ENCODE measurements at places on chromosomes 12 and 14.

DNA sequence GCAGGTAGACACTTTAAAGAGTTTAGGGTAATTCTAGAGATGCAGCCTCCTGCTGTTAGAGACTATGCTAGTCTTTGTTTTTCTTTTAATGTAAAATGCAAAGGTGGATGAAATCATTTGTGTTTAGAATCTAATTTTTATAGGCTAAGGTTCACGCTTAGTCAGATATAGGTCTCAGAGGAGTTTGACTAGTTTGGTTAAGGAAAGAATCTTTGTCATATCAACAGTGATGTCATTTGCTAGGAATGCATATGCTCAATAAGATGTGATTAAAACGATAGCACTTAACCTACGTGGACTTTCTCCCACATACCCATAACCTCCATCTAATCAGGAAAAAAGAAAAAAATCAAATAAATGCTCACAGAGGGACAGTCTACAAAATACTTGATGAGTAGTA lies 859.3 kb upstream of the ATXN7L3B start:
- DNase-seq: no peak

- DNase-seq: no peak
Observed at GRCh38 chr14:59308673-59309072, 120.2 kb downstream of the DAAM1 start.

DNA sequence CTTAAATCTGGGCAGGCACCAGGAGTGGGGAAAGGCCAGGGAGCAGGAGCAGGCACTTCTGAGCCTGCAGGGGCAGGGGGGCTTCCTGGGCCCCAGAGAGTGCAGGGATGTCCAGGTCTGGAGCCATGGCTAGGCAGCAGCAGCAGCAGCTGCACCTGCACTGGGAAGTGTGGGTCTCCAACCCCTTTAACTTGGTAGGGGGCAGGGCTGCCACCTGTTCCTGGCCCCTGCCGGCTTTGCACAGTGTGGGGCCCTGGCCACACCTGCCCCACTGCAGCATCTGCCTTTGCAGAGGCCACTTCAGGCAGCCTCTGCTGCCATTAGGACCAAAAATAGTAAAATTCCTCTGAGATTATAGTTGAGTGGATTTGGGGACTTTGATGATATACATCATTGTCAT lies 138.5 kb downstream of the SLC16A7 start:
- no peak for DNase-seq

DNA sequence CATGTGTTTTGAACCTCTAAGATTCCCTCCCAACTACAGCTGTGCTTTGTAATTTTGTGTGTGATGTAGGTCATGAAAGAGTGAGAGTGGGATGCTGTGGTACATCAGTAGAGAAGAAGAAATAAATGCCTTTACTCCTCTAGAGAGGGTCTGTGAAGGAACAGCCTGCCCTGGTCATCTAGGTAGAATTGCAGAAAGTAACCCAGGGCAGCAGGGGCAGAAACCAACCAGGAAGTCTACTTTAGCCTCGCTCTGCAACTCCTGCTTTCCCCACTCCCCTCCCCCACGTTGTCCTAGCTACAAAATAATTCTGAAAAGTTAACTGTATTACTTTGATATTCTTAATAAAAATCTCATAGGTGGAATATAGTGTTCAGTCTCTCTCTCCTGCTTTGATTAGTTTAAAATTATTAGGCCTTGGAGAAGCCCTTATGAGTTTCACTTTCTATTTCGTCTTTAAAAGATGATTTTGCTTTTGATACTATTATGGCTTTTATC lies 7.5 kb downstream of the TBK1 start:
- DNase-seq: no peak

DNA sequence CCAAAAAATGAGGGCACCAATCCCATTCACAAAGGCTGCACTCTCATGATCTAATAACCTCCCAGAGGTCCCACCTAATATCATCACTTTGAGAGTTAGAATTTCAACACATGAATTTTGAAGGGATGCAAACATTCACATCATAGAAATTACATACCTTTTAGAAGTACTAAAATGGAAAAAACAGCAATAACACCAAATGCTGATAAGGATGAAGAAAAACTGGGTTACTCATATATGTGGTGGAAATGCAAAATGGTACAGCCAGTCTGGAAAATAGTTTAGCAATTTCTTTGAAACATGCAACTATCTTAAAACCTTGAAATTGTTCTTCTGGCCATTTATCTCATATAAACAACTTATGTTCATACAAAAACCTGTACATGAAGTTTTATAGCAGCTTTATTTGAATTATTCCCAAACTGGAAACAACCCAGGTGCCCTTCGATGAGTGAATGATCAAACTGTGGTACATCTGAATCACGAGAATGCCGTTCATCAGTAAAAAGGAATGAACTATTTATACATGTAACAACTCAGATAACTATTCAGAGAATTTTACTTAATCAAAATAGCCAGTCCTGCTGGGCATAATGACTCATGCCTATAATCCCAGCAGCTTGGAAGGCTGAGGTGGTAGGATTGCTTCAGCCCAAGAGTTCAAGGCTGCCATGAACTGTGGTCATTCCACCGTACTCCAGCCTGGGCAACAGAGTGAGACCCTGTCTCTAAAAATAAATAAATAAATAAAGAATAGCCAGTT lies 109.4 kb upstream of the SSTR1 start:
- DNase-seq: no peak

DNA sequence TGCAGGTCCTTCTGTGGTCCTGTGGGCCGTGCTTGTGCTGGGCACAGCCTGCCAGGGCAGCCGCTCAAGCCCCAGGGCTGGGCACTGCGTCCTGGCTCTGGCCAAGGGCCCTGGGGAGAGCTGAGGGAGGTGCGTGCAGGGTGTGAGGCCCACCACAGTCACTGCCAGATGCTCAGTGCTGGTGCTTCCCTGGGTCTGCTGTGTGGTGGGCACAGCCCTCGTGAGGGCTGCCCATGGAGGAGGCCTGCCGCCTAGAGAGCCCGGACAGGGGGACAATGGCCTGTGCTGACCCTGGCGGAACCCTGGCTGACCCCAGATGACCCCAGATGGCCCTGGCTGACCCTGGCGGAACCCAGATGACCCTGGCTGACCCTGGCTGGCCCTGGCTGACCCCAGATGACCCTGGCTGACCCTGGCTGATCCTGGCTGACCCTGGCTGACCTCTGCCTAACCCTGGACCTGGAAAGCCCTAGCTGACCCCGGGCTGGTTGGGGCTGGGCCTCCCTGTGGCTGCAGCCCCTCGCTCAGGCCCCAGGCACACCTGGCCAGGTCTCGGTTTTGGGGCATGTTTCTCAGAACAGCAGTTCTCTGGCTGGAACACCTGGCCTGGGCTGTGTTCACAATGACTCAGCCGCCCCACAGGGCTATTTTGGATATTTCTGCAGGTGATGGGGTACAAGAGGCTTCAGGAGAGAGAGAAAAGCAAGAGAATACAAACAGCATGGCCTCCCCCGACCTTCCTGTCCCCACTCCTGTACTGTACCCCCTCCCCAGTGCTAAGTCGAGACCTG lies 55.4 kb downstream of the TMEM121 start:
- no peak for DNase-seq

DNA sequence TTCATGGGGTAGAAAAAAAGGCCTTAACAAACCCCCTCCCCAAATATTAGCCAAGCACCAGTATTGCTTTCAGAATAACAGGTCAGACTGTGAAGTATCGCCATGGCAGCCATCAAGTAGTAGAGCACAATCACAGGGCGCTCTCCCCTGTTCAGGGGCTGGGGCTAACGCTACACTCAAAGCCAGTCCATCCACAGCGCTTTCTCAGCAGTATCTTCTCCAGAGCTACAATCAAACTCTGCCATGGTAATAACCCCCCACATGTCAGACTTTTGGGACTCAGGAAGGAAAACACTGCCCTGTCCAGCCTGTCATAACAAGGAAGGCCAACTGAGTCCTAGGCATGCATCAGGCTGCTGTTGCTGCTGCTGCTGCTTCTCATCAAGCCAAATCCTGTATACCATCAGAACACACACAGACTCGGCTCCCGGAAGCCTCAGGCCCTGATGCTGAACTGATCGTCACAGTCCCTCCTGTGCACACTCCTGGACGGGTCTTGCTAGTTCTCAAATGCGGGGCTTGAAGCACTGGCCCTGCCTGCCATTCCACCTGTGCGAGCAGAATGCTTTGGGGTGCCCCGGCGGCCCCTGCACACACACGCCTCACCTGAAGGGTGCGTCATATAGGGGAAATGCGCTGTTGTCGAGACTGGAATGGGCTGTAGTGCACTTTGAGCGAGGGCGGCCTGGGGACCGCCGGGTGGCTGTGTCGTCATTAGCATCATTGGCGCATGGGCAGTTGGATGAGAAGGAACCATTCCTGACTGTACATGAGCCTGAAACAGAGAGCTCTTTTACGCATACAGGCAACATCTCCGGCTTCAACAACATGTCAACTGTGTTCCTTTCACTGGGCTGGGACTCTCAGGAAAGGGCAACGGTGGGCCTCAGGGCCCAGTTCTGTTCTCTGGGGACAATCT lies 47.6 kb downstream of the SH2B3 start:
- no peak for DNase-seq

- peak; percentile 20 for DNase-seq
Observed at GRCh38 chr12:43551279-43551970, 578 bp downstream of the ADAMTS20 start.

- DNase-seq: no peak
Observed at GRCh38 chr12:27052176-27052575, 29.8 kb downstream of the MED21 start.

- no peak for DNase-seq
Observed at GRCh38 chr12:89817501-89818226, 109.0 kb upstream of the ATP2B1 start.

- no peak for DNase-seq
Observed at GRCh38 chr14:56181681-56182085, 63.5 kb downstream of the PELI2 start.

DNA sequence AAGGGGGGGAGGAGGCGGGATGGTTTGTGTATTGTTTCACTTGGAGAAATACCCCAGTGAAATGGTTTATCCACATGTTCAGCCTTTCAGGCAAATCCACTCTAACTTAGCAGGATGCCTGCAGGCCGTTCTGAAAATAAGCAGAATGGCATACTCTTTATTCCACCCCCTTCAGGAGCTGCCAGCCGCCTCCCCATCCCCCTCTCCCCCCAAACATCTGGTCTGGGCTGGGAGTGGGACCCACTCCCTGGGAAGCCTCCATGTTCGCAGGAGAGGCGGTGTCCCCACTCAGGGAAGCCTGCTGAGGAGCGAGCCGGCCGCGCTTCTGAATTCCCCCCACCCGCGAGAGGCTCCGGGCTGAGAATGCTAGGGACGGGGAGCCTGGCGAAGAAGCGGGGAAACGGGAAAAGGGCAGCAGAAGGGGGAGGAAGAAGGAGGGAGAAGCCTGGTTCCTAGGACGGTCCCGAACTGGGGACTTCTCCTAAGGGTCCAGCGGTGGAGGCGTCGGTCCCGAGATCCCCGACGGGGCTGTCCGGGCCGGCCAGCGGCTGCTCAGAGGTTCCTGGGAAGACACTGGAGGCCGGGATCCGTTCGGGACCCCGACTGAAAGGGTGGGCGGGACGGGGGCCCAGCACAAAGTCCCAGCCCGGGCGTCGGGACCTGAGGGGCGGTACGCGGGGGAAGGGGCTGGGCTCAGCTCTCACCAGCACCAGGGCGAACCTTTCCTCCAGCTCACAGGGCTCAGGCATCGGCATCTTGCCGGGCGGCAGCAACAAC lies 666 bp downstream of the FMNL3 start:
- peak; percentile 37 for DNase-seq

DNA sequence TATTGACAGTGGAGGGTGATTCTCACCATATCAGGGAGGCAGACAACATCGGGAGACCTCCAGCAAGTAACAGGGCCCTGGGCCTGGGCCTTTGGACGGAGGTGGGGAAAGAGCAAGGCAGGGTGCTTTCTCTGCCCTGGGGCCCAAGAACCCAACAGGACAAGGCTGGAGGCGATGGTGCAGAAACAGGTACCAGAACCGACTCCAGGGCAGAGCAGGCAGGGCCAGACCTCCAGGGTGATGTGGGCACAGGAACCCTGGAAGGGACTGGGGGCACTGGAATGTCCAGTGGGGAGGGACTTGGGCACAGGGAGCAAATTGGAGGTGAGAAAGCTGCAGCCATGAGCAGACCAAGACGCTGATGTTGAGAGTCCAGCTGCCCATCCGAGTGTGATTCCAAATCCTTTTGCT lies 44.4 kb downstream of the PRMT8 start:
- DNase-seq: no peak

GRCh38 chr12:105783983-105784947 lies 354.5 kb downstream of the NUAK1 start:
- no peak for DNase-seq

GRCh38 chr12:91785655-91786498 lies 359.8 kb downstream of the BTG1 start:
- no peak for DNase-seq

GRCh38 chr14:63212776-63213500 lies 8.7 kb downstream of the RHOJ start:
- no peak for DNase-seq

- DNase-seq: no peak
Observed at GRCh38 chr12:101010896-101011295, 199.1 kb downstream of the SLC5A8 start.

GRCh38 chr14:79575032-79575431 lies 636.3 kb downstream of the DIO2 start:
- no peak for DNase-seq

DNA sequence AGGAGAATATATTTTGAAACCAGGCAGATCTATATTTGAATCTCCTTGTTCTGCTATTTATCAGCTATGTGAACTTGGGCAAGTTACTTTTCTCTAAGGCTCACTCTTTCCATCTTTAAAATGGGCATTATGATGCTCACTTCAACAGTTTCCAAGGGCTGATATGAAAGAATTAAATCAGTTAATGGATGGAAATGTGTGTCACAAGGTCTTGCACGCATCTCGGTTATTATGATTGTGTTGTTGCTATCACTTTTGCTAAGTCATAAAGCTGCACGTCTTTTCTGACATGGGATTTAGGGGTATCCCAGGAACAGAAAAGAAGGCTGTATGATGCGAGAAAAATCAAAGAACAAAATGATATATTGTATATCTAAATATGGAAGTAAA lies 721.5 kb upstream of the TBX3 start:
- no peak for DNase-seq

DNA sequence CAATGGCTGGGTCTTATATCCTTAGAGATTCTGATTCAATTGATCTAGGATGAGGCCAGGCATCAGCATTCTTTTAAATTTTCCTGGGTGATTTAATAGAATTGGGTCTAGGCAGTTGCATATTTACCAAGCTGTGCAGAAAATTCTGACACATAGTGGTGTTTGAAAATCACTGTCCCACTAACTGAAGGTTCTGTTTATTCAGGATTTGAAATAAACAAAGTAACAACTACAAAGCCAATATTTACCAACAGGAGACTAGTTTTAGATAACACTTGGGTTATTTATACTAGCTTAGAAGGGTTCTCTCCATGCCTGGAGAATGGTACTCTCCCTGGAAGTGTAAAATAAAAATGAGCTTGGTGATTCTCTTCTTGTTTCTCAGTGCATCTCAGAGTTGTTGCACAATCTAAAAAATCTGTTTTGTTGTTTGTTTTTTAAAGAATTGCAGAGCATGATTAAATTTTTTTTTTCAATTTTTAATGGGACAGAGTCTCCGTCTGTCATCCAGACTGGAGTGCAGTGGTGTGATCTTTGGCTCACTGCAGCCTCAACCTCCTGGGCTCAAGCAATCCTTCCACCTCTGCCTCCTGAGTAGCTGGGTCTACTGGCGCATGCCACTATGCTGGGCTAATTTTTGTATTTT lies 16.9 kb downstream of the BEST3 start:
- no peak for DNase-seq

GRCh38 chr14:94987409-94987808 lies 169.9 kb downstream of the DICER1 start:
- DNase-seq: no peak

Measured in WERI-Rb-1 (cell line).